Activated CD8-positive, alpha-beta T cell treated with anti-CD3 and anti-CD28 coated beads for 36 hours (primary cell): ENCODE measurements at places on chromosomes 6 and 20. TPM values are rescaled to one million over a fixed set of nuclear protein-coding genes. Genes with fewer than 3 reads are reported as not detected.

VWA7 gene
- 1.6 TPM for total RNA-seq

DNA sequence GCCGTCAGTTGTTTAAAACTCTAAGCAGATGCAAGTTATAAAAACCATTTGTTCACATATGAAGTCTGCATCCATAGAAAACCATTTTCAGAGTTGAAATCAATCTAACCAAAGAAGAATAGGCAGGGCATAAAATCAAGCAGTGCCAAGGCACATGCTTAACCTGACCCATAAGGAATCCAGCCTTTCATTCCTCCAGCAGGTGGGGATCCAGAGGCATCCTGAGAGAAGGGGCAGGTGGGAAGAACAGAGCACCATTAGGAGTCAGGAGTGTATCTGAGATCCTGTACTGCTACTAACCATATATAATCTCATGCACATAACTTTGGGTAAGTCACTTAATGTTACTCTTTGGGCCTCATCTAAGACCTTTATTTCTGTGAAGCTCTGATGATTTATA lies 29.4 kb upstream of the FOXO3 start:
- DNase-seq = no peak

- no peak for DNase-seq
These were observed 10.4 kb upstream of the TDRD6 start for GRCh38 chr6:46677314-46677654.

DNA sequence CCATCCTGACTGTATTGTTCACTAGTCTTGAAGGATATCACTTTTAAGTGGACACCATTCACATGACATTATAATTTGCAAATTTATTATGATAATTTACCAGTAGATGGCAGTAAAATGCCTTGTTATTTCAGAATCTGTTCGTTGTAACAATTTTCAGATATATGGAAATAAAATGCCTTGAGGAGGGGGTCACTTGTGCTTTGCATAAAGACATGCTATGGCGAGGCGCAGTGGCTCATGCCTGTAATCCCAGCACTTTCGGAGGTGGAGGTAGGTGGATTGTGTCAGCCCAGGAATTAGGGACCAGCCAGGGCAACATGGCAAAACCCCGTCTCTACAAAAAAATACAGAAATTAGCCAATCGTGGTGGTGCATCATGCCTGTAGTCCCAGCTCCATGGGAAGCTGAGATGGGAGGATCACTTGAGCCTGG lies 9.0 kb upstream of the NCOA6 start:
- DNase-seq = no peak

- DNase-seq = peak; percentile 8
These were observed 14.1 kb upstream of the TRIM26 start for GRCh38 chr6:30227242-30227722.

GRCh38 chr6:49668083-49668511 lies 31.5 kb upstream of the RHAG start:
- no peak for DNase-seq

- no peak for DNase-seq
These were observed 15.2 kb downstream of the NPEPL1 start for GRCh38 chr20:58707770-58708169.

DYNLT2 gene
- 2.2 TPM for total RNA-seq

DNA sequence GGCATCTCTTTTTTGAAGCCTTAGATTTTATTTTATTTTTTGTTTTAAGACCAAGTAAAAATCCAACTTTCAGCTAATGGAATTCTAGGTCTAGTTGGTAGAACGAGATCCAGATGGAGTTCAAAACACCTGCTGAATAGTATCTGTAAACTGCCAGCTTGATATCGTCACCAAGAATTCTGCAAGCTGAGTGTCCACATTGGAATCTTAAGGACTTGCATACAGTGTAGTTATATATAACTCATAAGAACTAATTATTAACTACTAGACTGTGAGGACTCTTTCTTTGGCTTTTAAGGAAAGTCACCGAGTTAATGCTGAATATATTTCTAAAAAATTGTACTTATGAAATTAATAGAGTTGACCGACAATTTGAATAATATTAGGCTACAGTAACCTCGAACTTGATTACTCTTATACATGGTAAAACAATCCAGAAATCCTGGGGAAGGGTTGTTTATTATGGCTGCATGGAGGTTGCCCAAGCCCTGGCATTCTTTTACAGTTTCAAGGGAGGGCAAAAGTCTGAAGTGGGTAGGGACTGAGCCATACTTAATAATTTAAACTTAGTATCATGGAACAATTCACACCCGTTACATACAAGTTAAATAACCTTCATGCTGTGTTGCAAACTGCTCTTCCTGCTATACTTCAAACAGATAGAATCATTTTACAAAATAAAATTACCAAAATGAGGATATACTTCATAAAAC lies 553.9 kb downstream of the PTPRT start:
- DNase-seq = no peak

GRCh38 chr6:40832691-40833090 lies 206.3 kb downstream of the UNC5CL start:
- no peak for DNase-seq

DNA sequence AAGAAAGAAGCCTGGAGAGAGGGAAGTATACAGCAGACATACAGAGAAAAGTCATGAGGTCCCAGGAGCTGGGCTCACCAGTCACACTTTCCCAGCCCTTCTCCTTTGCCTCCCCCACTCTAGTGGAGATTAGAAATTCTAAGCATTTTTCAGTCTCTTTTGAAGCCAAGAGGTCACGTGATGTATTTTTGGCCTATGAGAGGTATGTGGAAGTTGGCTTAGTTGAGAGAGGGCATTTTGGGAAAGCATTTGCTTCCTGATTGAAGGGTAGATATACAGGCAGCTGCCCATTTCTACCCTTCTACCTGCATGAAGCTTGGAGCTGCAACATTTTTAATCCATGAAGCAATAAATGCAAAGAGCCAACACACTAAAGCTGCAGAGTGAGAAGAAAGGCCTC lies 106.0 kb upstream of the TNFAIP3 start:
- no peak for DNase-seq

GRCh38 chr6:90005048-90005827 lies 111.0 kb downstream of the GJA10 start:
- no peak for DNase-seq

GRCh38 chr6:40897390-40898003 lies 141.5 kb downstream of the UNC5CL start:
- DNase-seq = no peak

- peak; percentile 20 for DNase-seq
These were observed 356 bp downstream of the BYSL start for GRCh38 chr6:41921712-41921998.

- no peak for DNase-seq
These were observed 52.9 kb downstream of the NOX3 start for GRCh38 chr6:155402656-155403304.

GRCh38 chr20:48738399-48739304 lies 89.1 kb downstream of the PREX1 start:
- DNase-seq = peak; percentile 94

DNA sequence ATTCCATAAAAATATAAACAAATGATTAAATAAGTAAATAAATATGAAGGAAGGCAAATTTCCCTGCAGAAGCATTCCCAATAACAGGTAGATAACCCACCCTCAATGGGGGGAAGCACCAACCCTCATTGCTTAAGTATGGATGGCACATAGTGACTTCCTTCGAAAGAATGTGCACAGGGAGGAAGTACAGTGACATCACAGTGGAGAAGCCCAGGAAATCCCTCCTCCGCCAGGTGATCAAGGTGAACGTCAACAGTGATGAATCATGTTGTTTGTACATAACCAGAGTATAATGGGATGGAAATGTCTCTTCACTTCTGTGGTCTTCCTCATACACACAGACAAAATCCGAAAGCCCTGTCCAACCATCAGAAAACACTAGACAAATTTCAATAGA lies 267.9 kb downstream of the THBS2 start:
- no peak for DNase-seq

OR2J2 gene
- not detected for total RNA-seq
